ENCODE measurements at places on chromosomes 11 and 22.
A peak's percentile ranks its signal among the peaks of the same experiment; 100 is the strongest.

DNA sequence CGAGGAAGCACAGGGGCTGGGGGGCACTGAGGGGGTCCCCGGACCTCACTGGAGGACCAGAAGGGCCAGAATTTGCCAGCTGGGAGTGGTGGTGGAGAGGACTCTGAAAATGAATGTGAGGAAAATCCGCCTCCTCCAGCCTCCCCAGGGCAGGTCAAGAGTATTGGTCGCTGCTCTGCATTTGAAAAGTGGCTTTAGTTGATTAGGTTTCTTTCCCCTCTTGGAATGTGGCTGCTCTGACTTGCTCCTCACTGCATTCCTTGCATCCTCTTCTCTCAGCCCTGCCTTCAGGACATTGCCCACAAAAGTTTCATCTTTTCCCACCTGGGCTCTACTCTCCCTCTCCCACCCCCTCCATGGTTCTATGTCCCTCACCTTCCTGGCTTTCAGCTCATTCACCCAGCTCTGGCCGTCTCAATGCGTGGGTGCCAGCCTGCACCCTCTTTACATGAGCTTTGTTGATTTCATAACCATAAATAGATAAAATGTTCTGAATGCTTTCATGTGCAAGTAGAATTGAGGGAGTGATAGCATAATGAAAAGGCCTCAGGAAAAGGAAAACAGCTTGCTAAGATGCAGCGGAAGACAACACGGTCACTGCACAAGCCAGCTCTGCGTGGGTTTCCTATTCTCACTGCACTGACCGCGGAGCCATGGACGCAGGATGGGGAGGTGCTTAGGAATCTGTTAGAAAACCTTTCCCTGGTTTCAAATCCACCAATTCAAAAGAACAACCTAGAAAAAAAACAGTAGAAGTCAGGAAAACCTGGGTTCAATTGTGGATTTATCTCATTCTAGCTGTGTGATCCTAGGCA lies 6.5 kb upstream of the NPAS4 start:
- no peak for DNase-seq

- no peak for DNase-seq
These were observed 217.4 kb downstream of the SBF2 start for GRCh38 chr11:10076458-10077141.

DNA sequence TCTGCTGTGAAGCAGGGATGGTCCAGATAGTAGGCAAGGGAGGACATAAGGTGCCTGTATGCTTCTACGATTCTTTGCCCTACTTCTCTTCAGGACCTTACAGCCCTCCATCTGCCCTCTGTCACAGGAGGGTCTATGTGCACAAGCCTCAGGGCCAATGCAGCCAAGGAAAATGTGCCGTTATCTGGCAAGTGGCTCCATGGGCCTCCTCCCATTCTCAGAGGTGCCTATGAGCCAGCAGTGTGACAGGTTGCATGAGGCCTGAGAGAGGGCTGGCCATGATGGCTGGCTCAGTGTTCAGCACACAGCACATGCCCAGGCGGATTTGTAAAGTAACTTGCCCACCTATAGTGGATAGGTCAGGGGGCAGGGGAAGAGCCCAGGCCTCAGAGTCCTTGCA lies 51.3 kb upstream of the SUSD2 start:
- DNase-seq, result no peak

DNA sequence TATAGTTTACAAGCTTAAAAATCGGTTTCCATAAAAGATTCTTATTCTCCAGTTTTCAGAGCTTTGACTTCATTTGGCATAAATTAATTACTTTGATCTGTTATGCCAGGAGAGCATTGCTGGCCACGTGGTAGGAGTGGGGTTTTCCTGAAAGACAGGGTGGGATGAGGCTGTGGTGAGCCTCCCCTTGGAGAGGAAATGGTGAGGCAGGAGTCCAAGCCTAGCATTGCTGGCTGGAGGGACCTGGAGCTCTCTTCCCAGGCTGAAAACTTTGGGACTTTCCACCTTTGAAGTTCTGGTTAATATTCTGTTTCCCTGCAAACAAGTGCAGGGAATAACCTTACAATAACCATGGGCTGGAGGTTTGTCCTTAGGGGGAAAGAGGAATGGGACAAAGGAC lies 21.1 kb upstream of the CSF2RB start:
- DNase-seq, result no peak

GRCh38 chr11:44916801-44917385 lies 33.8 kb downstream of the TP53I11 start:
- no peak for DNase-seq

GRCh38 chr11:12897867-12898266 lies 111.2 kb upstream of the RASSF10 start:
- no peak for DNase-seq

- DNase-seq, result no peak
These were observed 148.1 kb downstream of the WNT7B start for GRCh38 chr22:45828841-45829240.

- no peak for DNase-seq
These were observed 6.6 kb upstream of the FLI1 start for GRCh38 chr11:128687321-128687720.

DNA sequence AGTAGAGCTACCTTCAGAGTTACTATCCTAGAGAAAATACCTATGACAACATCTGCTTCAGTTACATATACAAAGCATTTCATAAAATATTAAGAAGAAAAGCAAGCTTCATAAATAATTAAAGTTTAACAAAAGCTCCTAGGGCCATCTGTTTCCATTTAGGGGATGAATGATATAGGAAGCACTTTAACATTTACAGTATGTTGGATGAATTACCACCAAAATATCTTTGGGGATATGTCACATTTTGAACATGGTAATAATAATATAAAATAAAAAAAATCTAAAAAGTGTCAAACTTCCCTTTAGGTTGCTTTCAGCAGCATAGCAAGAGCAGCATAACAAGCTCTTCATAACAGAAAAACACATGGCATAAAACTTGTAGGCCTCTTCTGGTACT lies 104.6 kb downstream of the ATG16L2 start:
- peak; percentile 5 for DNase-seq

- no peak for DNase-seq
These were observed 401.0 kb downstream of the LARGE1 start for GRCh38 chr22:33519071-33519973.

GRCh38 chr11:115921986-115922385 lies 417.8 kb upstream of the CADM1 start:
- DNase-seq, result no peak

DNA sequence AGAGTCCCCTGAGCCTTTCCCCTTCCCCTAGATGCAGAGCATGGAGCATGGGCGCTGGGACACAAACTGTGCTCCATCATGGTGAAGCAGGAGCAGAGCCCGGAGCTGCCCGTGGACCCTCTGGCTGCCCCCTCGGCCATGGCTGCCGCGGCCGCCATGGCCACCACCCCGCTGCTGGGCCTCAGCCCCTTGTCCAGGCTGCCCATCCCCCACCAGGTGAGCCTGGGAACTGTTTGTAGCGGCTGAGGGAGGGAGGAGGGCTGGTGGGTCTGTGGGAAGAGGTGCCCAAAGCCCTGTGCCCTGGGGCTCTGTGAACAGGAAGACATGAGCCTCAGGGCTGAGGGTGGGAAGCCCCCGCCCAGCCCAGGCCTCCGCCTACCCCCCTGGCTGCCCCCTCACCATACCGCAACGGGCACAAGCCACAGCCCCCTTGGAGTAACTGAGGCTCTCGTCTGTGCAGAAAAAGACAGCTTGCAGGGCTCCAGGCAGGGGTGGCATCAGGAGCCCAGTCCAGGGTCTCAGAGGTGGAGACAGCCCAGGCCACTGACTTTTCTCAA lies 30.4 kb downstream of the CREB3L1 start:
- DNase-seq, result no peak

DNA sequence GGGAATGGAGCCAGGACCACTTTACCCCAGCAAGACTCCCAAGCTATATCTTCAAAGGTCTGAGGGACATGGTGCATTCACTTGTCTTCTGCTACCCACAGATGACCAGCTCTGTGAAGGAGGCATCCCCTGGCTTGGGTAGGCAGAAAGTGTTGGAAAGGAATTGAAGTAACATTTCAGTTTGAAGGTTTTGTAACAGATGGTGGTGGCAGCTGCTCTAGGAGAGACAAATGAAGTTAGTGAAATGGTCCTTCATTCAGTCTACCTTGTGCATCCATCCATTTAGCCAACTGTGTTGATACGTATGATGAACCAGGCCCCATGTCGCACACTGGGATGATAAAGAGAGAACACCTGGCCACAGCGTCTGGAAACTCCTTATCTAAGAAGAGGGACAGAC lies 140.5 kb downstream of the COMMD9 start:
- DNase-seq, result no peak

DNA sequence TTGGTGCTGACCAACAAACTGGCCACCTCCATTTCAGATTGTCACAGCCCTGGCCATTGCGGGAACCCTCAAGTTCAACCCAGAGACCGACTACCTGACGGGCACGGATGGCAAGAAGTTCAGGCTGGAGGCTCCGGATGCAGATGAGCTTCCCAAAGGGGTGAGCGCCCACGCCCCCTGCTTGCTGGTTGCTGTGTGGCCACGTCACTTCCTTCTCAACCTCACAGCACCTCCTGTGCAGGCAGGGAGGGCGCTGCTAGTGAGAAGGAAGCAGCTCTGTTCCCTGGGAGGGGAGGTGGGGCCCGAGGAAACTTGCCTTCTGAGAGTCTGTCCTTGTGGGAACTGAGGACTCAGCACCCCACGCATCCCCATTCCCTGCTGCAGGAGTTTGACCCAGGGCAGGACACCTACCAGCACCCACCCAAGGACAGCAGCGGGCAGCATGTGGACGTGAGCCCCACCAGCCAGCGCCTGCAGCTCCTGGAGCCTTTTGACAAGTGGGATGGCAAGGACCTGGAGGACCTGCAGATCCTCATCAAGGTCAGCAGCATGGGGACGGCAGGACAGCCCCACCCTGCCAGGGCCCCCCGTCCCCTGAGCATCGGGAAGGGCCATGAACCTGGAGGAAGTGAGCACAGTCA lies 19.3 kb downstream of the POLR3H start:
- DNase-seq, result no peak

- DNase-seq, result no peak
These were observed 69.1 kb downstream of the CTTN start for GRCh38 chr11:70467201-70468085.

All from HS-5 (cell line).